ENCODE measurements at places on chromosomes 6 and 20.
A peak's percentile ranks its signal among the peaks of the same experiment; 100 is the strongest.

DNA sequence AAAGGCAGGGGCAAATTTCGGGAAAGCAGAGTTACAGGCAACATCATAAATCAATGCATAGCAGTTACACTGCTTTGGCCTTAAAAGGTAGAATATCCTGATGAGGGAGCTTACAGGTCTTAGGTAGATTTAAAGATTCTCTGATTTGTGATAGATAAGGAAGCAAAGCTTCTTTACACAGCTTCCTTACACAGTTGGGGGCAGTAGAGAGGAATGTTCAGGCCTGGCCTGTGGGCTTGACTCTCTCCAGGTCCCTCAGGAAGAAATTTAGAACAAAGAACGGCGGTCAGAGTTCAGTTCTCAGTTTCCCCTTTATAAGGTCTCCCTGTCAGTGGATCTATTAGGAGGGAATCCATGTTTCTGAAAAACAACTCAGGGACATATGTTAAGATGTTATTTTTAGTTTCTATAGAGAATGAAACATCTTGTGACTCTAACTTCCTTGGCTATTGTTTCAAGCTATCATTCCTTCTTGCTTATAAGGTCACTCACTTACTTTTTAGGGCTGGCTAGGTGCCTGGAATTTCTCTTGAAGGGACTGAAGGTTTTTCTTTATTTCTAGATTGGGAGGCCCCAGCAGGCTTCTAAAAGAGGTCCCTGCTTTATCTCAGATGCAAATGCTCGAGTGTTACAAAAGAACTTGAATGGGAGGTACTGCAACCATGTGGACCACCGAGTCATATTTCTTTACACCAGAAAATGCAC, 11.8 kb downstream of the HLA-B start:
- no peak for DNase-seq

DNA sequence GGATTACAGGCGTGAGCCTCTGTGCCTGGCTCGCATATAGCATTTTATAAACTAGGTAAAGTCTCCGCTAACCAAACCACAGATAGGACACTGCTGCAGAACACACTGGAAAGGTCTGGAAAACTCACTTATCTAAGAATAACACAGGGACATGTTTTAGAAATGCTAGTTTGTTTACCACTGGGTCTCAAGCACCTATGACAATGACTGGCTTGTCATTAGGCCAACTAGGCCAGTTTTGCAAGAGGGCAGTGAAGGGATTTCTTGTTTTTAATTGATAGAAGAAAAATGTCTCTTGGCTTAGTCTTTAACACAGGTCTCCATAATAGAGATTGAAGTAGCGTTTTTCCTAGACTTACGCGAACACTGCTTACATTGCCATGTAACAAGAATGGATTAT, 201.4 kb downstream of the TMEM242 start:
- DNase-seq = no peak

- DNase-seq = no peak
Measured at GRCh38 chr6:133752129-133752528, 136.8 kb upstream of the TCF21 start.

DNA sequence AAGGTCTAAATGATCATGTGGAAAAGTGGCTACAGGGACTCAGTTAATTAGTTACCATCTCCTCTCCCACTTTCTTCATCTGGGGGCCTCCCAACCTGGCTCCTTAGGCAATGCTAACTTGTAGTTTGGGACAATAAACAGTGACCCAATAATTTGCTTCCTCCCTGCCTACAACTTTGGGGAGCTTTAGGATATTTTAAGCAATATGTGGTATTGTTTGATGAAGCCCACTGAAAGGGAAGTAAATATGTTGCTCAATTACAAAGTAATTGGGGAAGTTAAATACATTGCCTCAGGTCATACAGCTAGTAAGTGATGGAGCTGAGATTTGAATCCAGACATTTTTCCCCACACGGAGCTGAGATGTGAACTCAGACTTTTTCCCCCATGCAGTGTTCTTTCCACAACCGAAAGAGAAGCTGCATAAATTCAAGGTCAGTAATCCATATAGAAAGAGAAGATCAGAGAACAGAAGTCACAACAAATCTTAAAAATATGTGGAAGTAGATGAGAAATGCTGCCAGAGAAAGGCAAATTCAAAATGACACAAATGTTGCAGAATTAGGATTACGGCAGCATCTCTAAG, 26.6 kb downstream of the ZHX3 start:
- no peak for DNase-seq

DNA sequence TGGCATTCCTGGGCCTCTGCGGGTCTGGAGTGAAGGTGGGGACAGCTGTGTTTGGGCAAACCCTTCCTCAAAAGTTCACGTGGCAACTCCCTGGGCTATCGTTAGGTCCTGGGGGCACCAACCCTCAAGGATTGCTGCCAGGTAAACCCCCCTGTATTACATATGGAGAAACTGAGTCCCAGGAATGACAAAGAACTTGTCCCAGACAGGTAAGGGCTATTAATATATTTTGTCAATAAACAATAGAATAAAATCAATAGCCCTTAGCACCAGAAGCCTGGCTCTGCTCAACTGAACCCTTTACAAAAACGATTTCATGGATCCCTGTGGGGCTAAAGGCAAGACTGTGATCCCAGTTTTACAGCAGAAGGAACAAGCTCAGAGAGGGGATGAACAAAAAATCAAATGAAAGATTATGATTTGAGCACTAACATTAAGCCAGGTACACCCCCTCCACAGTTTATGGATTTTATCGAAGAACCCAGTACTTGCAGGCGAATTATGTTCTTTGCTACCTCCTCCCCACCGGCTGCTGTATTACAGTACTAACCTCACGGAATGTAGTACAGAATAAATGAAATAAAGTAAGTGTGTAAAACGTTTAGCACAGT, 2.7 kb downstream of the ID1 start:
- DNase-seq = no peak

DNA sequence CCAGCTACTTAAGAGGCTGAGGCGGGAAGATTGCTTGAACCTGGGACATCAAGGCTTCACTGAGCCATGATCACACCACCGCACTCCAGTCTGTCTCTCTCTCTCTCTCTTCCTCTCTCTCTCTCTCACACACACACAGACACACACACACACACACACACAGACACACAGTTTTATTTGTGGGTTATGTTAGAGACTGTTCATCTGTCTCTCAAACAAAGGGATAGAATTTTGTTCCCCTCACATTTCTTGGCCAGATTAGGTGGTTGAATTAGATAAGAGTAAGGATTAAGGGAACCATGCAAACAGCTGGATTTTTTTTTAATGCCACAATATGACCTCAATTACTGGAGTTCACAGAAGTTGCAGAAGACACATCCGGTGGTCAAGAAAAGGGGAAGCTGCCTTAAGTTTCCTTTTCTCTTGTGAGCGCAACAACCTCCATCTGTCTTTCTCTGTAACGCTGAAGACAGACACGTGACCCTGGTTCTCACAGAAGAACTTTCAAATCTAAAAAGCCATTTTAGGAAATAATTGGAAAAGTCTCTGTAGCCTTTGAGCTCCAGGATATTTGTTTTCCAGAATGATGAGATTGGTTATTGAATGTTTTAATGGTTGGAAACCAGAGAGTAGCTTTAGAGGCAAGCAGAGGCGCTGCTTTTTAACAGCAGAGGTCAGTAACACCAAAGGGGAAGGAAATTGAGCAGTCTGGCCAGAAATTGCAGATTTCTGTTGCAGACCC, 32.9 kb upstream of the LGSN start:
- no peak for DNase-seq

- peak; percentile 61 for DNase-seq
Measured at GRCh38 chr6:33621711-33622388, 728 bp downstream of the ITPR3 start.

DNA sequence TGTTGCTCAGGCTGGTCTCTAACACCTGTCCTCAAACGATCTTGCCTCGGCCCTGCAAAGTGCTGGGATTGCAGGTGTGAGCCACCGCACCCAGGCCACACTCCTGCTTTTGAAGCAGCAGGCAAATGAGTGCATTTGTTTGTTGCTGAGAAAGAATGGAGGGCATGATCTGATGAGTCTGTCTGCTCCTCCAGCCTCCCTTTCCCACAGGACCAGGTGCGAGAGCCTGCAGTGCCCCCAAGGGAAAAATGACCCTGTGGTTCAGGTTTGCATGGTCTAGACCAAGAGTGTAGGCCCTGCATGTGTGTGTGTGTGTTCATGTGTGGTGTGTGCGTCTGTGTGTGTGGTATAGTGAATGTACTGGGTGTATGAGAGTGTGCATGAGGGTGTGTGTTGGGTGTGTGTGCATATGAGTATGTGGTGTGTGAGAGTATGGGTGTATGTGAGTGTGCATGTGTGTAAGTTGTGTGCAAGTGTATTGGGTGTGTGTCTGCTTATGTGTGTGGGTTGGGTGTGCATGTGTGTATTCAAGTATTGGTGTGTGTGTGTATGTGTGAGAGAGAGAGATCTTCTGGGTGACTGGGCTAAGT, 22.8 kb upstream of the FOXC1 start:
- DNase-seq = no peak

DNA sequence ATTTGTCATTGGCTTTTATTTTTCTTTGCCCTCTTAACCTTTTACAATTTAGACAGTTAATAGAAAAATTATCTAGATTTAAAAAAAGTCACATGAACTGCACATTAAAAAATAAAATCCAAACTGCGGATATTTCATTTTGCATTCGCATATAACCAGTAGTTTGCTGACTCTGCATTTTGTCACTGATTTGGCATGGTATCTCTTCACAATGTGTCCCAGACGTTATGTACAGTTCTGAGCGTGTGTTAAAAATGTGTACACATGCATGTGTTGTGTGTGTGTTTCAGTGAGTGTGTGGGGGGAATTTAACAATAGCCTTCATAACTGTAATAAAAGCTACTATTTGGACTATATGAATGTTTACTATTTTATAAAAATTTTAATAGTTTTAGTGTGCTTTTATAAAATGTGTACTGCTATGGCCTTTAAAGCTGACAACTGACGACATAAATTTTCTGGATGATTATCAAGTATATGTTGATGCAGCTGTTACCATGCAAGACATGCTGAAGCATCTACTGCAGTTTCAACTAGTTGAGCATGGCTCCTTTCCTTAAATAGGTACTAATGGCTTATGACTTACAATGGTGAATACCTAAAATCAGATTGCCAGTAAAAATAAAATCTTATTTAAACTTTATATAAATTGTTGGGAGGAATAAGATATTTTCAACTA, 67.7 kb downstream of the HMGCLL1 start:
- DNase-seq = no peak

GRCh38 chr20:53599044-53599362, 5.4 kb upstream of the ZNF217 start:
- DNase-seq = no peak

DNA sequence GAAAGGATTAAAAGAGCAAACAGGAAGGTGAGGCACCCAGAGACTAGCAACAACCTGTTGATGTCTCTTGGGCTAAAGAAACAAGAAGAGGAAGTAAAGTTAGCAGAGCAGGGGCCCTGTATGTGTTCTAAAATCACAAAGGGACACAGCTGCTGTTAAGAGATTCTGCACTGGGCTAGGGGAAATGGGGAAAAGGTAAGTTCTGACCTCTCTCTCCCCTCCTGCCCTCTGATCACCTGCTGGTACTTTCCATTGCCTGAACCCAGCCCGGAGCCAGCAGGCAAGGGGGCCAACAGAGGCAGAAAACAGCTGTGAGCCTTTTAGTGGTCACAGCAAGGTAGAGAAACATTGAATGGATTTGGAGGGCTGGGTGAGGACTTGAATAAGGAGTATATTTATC, 13.5 kb upstream of the CNR1 start:
- no peak for DNase-seq

DNA sequence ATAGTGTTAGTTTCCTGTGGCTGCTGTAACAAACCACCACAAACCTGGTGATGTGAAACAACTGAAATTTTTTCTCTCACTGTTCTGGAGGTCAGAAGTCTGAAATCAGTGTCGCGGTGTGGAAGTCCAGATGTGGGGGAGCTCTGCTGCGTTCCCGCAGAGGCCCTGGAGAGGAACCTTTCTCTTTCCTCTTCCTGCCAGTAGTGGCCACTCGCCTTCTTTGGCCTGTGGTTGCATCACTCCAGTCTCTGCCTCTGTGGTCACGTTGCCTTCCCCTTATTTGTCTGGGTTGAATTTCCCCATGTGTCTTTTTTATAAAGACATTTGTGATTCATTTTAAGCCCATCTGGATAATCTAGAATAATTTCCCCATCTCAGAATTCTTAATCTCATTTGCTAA, 295.5 kb upstream of the FLRT3 start:
- DNase-seq = no peak

DNA sequence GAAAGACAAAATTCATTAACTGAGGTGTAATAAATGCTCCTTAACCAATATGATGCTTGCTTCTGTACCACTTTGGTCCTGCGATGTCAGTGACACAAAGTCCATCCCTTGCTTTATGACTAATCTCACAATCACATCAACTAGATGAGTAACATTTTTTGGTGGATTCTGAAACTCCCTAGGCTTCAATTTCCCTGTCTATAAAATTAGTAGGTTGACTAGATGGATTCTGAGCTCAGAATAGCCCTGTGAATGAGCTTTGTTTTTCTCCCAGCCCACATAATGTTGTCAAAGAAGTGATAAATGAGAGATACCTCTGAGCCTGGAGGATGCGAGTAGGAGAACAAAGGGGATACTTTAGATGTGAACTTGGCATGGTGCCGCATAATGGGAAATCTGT, 9.1 kb downstream of the TXLNB start:
- DNase-seq = no peak

DNA sequence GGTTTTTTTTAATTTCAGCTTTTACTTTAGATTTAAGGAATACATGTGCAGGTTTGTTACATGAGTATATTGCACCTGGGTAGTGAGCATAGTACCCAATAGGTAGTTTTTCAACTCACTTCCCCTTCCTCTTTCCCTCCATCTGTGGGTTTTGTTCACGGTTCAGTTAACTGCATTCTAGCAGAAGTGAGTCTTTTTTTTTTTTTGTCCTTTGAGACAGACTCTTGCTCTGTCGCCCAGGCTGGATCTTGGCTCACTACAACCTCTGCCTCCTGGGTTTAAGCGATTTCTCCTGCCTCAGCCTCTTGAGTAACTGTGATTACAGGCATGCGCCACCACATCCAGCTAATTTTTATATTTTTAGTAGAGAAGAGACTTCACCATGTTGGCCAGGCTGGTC, 8.7 kb downstream of the UBR2 start:
- no peak for DNase-seq

DNA sequence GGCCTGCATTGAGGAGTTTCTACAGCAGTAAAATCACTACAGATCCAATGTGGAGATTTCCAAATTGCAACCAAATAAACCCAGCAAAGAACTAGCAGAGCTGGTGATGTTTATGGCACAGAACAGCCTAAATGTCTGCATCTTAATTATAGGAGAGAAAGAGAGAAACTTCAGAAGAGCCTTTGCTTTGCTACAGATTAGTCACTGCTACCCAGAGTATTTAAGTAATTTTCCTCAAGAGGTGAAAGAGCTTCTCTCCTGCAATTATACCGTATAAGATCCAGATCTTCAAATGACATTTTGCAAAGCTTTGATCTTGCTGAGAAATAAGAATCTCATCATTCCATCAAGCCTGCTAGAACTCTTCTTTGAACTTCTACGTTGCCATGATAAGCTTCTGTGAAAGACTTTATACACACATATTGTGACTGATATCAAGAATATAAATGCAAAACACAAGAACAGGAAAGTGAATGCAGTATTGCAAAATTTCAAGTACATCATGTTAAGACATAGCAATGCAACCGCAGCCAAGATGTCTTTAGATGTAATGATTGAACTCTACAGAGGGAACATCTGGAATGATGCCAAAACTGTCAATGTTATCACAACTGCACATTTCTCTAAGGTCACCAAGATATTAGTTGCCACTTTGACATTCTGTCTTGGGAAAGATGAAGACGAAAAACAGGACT, 48.0 kb downstream of the MKKS start:
- DNase-seq = no peak
